ENCODE measurements at places on chromosomes 7 and 10. TPM values are rescaled to one million over a fixed set of nuclear protein-coding genes. Genes with fewer than 3 reads are reported as not detected.

Gene PDZD7
- total RNA-seq: 0.21 TPM

Gene MUC12
- total RNA-seq: 1.1 TPM

Gene SLC16A9
- total RNA-seq: 9.2 TPM

Gene LIPJ
- total RNA-seq: 0.26 TPM

Gene EPHB6
- 10.8 TPM for total RNA-seq

Data from urinary bladder (tissue), 4 donors.